Kidney (tissue), 22 donors: ENCODE measurements at places on chromosomes 6 and 20. TPM values are rescaled to one million over a fixed set of nuclear protein-coding genes. Genes with fewer than 3 reads are reported as not detected.

- no peak for DNase-seq
These were observed 124.2 kb upstream of the ID4 start for GRCh38 chr6:19712998-19713397.

DNA sequence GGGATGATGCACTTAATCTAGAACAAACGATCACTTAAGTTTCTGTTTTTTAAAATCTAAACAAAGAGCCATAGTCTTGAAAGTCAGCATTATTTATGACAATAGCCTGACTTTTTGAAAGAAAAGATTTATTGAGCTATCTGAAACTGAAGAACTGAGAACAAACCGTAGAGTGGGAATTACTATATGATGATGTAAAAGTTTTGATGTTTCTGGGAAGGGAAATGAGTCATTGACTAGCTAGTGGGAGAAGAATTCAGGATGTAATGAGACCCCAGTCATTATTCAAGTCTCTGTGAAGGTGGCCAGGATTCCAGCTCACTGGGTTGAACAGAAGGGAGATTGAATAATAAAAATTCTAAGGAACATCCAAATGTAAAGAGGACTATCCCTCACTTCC, 83.4 kb upstream of the FABP7 start:
- DNase-seq: no peak

UBD gene
- 33.5 TPM for total RNA-seq

GRCh38 chr6:117469356-117469755, 13.1 kb upstream of the DCBLD1 start:
- no peak for DNase-seq

HTR1E gene
- total RNA-seq: not detected

MMP24OS gene
- total RNA-seq: 127 TPM

- DNase-seq: no peak
These were observed 18.6 kb downstream of the ABCF1 start for GRCh38 chr6:30589754-30590358.

GRCh38 chr20:34567892-34568865, 9.7 kb downstream of the MAP1LC3A start:
- DNase-seq: peak; percentile 52

SNX21 gene
- 23.2 TPM for total RNA-seq

POU5F1 gene
- total RNA-seq: 19.9 TPM

OR12D3 gene
- total RNA-seq: not detected
